ENCODE measurements at places on chromosomes 2 and 18. TPM values are rescaled to one million over a fixed set of nuclear protein-coding genes. Genes with fewer than 3 reads are reported as not detected.

DNA sequence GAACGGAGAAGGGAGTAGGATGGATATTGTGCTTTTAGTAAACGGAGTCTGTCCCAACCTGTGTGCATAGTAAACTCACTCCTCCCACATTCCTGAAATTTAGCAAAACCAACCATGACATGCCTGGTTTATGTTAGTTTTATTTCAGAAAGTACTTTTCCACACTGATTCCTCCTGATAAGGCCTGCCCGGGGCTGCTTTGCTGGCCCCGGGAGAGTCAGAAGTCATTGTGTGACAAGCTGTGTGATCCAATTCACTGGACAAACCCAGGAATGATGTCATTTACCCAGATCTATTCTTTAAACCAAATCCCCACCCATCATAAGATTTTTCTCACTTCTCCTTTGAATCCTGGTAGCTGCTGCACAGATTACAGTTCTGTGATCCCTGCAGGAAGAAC, 109.0 kb downstream of the SETBP1 start:
- DNase-seq: no peak

COL3A1 gene
- total RNA-seq: not detected

GRCh38 chr18:74396171-74397169, 60.6 kb downstream of the DIPK1C start:
- no peak for DNase-seq

DNA sequence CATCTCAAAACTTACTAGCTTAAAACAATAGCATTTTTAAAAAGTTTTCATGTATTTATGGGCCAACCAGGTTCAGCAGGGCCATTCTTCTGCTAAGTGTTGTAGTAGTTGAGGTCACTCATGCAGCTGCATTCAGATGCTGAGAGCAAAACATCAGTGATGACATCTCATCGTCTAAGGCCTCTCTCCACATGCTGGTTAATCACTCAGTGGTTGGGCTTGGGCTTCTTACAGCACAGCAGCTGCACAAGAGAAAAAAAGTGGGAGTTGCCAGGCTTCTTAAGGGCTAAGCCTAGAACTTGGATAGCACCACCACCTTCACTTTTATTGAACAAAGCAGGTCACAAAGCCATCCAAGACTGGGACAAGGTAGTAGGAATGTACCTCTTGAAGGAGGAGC, 190.3 kb downstream of the IRS1 start:
- DNase-seq: no peak

DNA sequence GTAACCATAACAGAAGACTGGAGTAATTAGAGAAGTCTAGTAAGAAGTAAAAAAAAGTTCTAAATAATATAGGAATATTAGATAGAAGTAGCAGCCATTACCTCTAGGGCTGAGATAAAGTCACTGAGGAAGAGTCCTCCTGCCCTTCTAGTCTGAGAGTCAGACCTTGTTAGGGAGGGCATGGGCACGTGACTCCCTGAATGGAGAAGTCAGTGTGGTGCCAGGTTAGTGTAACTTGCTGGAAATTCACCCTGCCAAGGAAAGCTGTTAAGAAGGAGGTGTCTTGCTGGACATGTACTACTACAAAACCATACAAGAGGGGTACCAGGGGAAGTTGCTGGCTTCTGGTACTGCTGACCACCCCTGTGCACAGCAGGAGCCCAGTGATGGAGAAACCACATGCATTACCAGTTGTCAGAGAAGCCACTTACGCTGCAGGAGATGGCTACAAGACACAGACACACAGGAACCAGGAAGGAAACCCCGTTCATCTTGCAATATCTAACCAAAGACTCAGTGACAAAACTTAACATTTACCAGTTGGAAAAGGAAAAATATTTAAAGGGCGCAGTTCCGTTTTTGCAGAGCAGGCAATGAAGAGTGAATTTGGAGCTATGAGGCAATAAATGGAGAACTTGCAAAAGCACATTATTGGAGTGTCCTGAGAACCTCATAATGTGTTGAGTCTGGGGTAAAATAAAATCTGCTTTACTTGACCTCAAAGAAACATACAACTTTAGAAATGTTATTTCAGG, 77.2 kb upstream of the TLK1 start:
- DNase-seq: no peak

DNA sequence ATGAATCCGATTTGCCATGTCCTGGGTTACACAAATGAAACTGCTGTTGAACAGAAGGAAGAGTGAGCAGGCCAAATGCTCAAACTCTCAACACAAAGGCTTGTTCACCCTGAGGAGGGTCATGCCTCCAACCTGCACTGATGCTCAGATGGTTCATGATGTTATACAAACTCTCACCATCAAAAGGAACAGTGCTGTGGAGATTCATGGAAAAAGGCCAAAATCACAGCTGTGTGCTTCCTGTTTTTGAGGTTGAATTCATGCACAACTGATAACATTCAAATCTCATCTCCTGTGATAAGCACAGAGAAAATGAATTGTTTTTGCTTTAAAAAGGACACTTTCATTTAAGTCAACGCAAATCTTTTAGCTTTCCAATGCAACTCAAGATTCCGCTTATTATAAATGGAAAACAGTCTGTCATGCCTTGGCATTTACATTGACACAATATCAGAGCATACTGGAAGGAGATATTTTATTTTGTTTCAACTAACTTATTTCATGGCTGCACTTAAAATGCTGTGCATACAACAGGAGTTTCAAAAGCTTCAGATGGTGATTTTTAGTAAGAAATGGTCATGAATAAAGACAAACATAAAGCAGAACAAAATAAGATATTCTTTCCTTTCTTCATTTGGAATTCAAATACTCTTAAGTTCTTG, 22.2 kb upstream of the TTN start:
- DNase-seq: no peak

ADGRF3 gene
- total RNA-seq: 1.5 TPM

FSHR gene
- not detected for total RNA-seq

CD226 gene
- total RNA-seq: 20.1 TPM

DNA sequence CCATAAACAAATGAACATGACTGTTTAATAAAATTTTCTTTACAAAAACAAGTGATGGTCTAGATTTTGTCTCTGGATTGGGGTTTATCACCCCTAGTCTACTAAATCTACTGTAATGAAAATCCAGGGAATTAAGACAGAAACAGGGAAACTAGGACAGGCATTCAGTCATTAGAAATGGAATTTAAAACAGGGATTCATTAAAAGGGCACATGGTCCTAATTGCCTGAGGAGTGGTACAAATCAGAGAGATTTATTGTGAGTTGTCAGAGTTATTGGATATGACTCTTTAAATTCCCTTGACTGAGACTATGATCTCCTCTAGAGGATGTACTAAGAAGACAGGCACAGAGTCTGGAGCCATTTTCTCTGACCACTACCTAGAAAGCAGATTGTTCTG, 670.9 kb upstream of the GCFC2 start:
- no peak for DNase-seq

TDRD15 gene
- total RNA-seq: not detected

RAB6C gene
- not detected for total RNA-seq

GRCh38 chr2:11850082-11850481, 103.7 kb downstream of the LPIN1 start:
- no peak for DNase-seq

GNLY gene
- total RNA-seq: 92.9 TPM

DNA sequence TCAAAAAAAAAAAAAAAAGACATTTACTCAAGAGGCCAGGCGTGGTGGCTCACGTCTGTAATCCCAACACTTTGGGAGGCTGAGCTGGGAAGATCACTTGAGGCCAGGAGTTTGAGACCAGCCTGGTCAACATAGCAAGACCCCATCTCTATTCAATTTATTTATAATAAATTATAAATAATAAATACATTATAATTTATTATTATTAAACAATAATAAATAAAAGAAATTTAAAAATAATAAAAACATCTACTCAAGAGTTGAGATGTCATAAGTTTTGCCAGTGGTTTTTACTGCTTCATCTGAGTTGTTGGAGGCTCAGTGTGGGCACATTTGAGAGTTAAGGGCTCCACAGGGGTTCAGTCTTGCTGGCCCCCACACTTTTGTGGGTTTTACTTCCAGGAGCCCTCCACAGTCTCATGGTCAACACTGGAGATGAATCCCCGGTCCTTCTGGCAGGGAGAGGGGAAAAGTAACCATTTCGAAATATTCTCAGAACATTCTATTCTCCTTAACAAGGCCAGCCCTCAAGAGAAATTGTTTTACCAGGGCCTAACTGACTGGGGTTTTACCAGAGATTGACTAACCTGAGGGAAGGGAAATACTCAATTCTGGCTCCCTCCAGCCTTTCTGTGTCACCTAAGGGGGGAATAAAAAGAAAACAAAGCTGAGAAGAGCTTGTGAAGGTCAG, 51.6 kb upstream of the NCOA1 start:
- no peak for DNase-seq

TMEM17 gene
- not detected for total RNA-seq
